Esophagus muscularis mucosa (tissue), 4 donors: ENCODE measurements at places on chromosomes 1 and 21. TPM values are rescaled to one million over a fixed set of nuclear protein-coding genes. Genes with fewer than 3 reads are reported as not detected.

Gene FRRS1
- 3.5 TPM for total RNA-seq

Gene HTR6
- not detected for total RNA-seq

- H3K27ac ChIP-seq = no peak overlapping the region
- no peaks in the 10 kb centered on the region for H3K4me1 ChIP-seq
- no peaks in the 10 kb centered on the region for H3K27me3 ChIP-seq
- H3K4me3 ChIP-seq = no peak overlapping the region
Measured at GRCh38 chr1:99252630-99253029, 11.7 kb upstream of the PLPPR4 start.

Gene UBXN10
- total RNA-seq = 13.3 TPM

Gene SYT6
- total RNA-seq = 0.06 TPM

DNA sequence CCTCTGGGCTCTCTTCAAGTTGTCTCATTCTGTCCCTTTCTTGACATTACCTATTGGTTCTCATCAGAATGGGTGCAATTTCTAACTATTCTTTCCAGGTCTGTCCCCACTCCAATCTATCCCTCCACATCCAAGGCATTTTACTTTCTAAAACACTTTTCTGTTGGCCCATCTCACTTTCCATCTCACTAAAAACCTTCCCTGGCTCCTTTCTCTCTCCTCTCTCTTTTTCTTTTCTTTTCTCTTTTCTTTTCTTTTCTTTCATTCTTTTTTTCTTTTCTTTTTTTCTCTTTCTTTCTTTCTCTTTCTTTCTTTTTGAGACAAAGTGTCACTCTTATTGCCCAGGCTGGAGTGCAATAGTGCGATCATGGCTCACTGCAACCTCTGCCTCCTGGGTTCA is 279.2 kb upstream of the SGIP1 start:
- no peak for DNase-seq
- no peaks in the 10 kb centered on the region for H3K36me3 ChIP-seq
- H3K27me3 ChIP-seq = no peaks in the 10 kb centered on the region
- H3K4me3 ChIP-seq = no peak overlapping the region
- H3K27ac ChIP-seq = no peak overlapping the region

Gene SPATA46
- total RNA-seq = not detected

- no peaks in the 10 kb centered on the region for H3K36me3 ChIP-seq
- DNase-seq = no peak
- H3K27ac ChIP-seq = no peak overlapping the region
Measured at GRCh38 chr1:204858363-204858821, 12.3 kb upstream of the NFASC start.

Gene C1QTNF12
- 0.33 TPM for total RNA-seq

DNA sequence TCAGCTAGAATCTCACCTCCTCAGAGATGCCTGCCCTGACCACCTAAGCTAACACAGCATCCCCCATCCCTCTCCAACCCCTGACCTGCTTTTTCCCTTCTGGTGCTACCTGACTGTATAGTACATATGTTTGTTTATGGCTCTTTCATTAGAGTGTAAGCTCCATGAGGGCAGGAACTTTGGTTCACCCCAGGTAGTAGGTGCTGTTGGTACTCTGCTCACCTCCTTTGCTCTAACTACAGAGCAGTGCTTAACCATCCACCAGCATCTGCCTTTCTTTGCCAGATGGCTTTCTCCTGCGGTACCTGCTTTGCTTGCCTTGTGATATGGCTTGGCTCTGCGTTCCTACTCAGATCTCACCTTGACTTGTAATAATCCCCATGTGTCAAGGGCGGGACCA is 18.7 kb upstream of the BLACAT1 start:
- H3K27me3 ChIP-seq = no peaks in the 10 kb centered on the region
- no peaks in the 10 kb centered on the region for H3K36me3 ChIP-seq
- H3K4me3 ChIP-seq = no peak overlapping the region
- no peak for DNase-seq
- H3K27ac ChIP-seq = no peak overlapping the region

DNA sequence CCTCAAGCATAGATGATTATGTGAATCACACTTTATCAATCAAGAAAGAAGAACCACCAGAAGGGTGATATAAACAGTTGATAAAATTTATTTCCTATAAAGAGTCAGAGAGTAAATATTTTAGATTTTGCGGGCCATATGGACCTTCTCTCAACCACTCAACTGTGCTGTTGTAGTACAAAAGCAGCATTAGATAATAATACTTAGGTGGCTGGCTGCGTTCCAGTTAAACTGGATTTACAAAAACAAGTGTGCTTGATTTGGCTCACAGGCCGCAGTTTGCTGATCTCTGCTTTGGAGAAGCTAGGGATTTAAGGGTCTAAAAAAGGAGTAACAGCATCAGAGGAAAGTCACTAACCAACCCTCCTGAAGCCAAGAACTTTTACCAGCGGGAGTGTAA is 1406.0 kb downstream of the KCNT2 start:
- H3K36me3 ChIP-seq = no peaks in the 10 kb centered on the region
- no peaks in the 10 kb centered on the region for H3K4me1 ChIP-seq
- DNase-seq = no peak
- no peak overlapping the region for H3K27ac ChIP-seq
- H3K27me3 ChIP-seq = no peaks in the 10 kb centered on the region
- H3K4me3 ChIP-seq = no peak overlapping the region

- no peak overlapping the region for H3K27ac ChIP-seq
- H3K4me3 ChIP-seq = no peak overlapping the region
- H3K4me1 ChIP-seq = peaks cover 7% of the 10 kb centered on the region
- DNase-seq = no peak
- peaks cover 58% of the 10 kb centered on the region for H3K36me3 ChIP-seq
Measured at GRCh38 chr21:33244779-33245105, 15.0 kb downstream of the IFNAR2 start.

- no peaks in the 10 kb centered on the region for H3K36me3 ChIP-seq
- peaks cover 3% of the 10 kb centered on the region for H3K4me1 ChIP-seq
- no peaks in the 10 kb centered on the region for H3K27me3 ChIP-seq
- no peak overlapping the region for H3K4me3 ChIP-seq
Measured at GRCh38 chr1:22044690-22045420, 7.7 kb upstream of the CDC42 start.

GRCh38 chr1:21524686-21525339 is 15.6 kb downstream of the ALPL start:
- DNase-seq = no peak
- H3K36me3 ChIP-seq = no peaks in the 10 kb centered on the region
- no peak overlapping the region for H3K27ac ChIP-seq
- no peaks in the 10 kb centered on the region for H3K27me3 ChIP-seq

GRCh38 chr1:218499011-218499691 is 154.0 kb downstream of the TGFB2 start:
- H3K36me3 ChIP-seq = no peaks in the 10 kb centered on the region
- peak overlapping the region; percentile 48 for H3K4me3 ChIP-seq
- H3K27me3 ChIP-seq = no peaks in the 10 kb centered on the region
- DNase-seq = no peak
